Gastrocnemius medialis (tissue), 4 donors: ENCODE measurements at places on chromosomes 2 and 18. TPM values are rescaled to one million over a fixed set of nuclear protein-coding genes. Genes with fewer than 3 reads are reported as not detected.

DNA sequence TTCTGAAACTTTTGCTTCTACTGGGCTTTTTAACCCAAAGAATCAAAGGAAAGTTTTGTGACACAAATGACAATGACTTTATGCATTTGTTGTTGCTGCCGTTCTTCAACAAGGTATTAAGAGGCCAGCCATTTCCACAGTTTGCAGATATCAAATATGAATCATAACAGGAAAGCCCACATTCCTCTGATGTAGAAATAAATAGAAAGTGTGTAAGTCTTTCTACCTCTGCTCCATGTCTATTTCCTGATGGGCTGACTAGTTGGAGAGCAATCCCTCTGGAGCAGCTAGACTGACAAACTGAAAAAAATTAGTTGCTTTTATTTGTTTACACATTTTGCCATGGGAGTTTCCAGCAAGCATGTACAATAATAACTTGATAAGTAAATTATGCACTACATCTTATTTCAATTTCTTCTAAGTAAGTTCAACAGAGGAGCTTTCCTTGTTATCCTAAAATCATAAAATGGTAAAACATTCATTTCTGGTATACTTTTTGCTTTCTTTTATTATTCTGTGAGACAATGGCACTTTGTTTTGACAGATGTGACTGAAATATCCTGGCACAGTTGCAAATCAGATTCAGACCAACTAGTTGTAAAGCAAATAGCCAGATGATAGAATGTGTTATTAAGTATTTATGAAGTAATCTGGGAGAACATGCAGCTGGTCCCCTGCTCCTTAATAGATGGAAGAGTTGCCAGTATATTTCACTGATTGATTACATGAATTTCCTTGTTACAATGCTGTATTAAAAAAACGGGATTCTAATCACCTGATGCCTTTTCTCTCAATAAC lies 266.7 kb downstream of the METTL4 start:
- DNase-seq, result no peak

- DNase-seq, result peak; percentile 15
These were observed 487.2 kb upstream of the GCFC2 start for GRCh38 chr2:76197842-76198448.

- DNase-seq, result no peak
These were observed 460.7 kb downstream of the MTX2 start for GRCh38 chr2:176729706-176730569.

- DNase-seq, result no peak
These were observed 2.1 kb upstream of the MOGAT1 start for GRCh38 chr2:222669353-222669752.

GRCh38 chr18:29531746-29532145 lies 1354.8 kb upstream of the CDH2 start:
- DNase-seq, result no peak

DNA sequence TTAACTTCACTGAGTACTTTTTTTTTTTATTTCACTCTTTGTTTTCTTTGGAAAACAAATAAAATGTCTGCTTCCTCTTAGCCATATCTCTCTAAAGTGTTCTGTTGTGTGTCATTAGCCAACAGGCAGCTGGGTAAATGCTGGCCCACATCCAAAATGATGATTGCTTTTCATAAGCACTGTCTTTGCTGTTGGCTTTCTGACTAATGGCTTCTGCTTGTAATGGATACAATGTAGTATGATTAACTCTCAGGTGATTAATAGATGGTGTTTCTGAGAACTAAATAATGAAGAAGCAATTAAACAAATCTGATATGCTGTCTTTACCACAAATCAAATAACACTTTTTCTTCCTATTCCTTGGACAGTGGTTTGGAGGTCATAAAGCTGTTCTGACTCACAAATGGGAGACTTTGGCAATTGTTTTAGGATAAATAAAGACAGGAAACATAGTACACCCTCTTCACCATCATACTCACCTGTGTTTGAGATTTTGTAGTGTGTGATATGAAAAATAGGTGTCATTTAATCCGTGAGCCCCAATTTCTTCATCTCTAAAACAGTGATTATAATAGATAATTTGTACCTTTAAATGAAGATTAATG lies 888.4 kb downstream of the TSN start:
- DNase-seq, result no peak

- DNase-seq, result no peak
These were observed 1.4 kb upstream of the SIX2 start for GRCh38 chr2:45010702-45011012.

DNA sequence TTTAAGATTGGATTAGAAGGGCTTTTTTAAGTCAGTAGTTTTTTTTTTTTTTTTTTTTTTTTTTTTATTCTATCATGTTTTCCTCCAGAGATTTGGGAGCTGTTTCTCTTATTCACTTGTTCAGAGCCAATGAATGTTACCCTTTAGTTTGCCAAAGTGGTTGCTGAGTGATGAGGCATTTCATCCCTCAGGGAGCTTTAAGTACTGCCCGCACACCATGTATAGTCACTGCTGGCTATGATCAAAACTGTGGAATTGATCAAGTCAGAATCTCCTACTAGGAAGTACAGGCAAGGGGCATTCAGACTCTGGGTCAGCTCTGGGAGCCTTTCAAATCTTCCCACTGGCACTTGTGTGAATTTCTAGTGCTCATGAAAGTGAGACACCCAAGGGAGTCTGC lies 201.6 kb downstream of the IKZF2 start:
- no peak for DNase-seq

- no peak for DNase-seq
These were observed 15.6 kb downstream of the TPGS2 start for GRCh38 chr18:36813101-36813775.

DNA sequence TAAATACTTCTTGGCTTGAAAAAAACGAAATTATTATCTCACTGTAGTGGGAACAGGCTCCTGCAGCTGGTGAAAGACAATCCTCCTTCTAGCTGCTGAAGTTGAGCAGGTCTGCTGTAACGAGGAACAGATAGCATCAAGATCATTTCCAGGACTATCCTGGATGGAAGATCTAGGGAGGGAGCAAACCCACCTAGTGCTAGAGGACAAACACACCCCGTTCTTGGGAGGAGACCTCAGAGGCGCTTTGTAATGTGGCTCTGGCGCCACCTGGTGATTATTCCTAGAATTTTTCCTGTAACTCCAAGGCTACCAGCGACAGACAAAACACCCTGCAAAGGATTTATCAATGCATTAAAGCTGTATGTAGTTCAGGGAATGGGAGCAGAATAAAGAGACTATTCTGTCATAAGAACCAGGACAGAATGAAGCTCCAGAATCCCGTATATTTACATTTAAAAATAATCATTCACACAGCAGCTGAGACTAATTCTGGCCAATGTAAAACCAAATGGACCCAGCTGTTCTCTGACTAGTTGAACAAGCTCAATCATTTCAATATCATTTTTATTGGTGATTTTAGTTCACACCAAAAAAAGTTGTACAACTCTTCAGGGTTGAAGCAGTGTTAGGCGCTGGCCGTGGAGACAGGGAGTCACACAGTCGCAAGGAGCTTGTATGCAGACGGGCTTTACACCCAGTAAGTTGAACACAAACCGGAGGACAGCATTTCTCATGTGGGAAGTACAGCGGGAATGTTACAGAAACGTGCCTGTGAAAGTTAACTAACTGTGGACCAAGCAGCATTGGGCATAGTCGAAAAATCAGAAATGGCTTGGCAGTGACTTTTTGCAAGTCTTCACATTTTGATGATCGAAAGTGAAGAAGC lies 290.3 kb downstream of the TRIB2 start:
- peak; percentile 13 for DNase-seq

DNA sequence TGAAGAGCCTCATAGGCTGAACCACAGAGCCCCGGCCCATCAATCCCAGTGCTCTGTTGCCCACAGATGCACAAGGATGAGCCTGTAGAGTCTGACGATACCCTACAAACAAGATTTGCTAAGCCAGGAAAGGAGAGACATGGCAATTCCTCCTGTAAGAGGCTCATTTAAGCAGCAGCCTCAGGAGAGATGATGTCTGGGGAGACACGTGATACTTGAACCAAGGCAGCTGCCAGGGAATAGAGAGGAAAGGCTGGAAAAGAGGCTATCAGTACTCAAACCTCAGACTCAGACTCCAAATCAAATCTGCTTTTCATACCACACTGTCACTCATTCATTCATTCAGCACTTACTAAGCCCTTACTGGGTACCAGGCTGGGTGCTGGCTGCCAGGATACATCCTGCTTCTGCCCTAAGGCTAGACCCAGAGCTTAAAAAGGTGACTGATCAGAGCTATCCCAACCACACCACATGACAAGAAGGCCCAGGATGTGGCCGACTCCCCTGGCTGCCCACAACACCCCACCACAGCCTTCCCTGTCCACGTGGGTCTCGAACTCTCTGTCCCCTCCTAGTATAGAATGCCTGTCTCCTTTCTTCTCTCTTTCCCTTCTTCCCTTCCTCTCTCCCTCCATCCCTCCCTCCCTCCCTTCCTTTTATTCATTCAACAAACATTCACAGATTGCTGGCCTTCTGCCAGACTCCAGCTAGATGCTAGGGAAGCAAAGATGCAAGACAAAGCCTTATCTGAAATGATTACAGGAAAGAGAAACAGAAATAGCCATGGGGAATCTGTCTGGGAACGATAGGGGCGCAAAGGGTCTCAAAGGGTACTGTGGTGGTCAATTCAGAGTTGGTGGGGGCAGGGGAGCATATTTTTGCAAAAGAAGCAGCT lies 23.4 kb upstream of the KCNK3 start:
- DNase-seq, result no peak

GRCh38 chr2:3238951-3239841 lies 138.4 kb downstream of the EIPR1 start:
- no peak for DNase-seq

GRCh38 chr2:75310876-75311275 lies 111.6 kb upstream of the TACR1 start:
- DNase-seq, result no peak

- DNase-seq, result no peak
These were observed 507.9 kb upstream of the FANCL start for GRCh38 chr2:58749041-58749440.

DNA sequence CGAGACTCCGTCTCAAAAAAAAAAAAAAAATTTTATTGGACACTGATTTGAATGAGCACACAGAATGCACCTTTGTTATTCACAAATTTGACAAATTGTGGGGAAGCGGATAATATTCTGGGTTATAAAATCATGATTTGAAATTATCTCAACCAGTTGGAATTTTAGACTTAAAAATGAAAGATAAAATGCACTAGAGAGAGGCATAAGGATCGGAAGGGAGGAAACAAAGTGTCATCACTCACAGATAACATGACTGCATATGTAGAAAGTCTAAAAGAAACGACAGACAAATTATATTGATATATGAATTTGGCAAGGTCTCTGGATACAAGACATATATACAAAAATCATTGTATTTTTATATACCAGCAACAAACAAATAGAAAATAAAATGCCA lies 70.6 kb downstream of the CD28 start:
- DNase-seq, result no peak

- no peak for DNase-seq
These were observed 2.3 kb downstream of the IL18R1 start for GRCh38 chr2:102357937-102358336.

GRCh38 chr2:118716102-118716501 lies 131.3 kb downstream of the EN1 start:
- DNase-seq, result no peak

- no peak for DNase-seq
These were observed 11.6 kb downstream of the SPATA3 start for GRCh38 chr2:231007286-231008098.

CRYGD gene
- total RNA-seq, result not detected

RSAD2 gene
- 4.1 TPM for total RNA-seq

CYP27C1 gene
- total RNA-seq, result not detected

UGT1A3 gene
- total RNA-seq, result 0.16 TPM

SERPINB12 gene
- not detected for total RNA-seq

UPP2 gene
- not detected for total RNA-seq

GPR39 gene
- total RNA-seq, result not detected

GPAT2 gene
- total RNA-seq, result 4.7 TPM
